ENCODE measurements at places on chromosomes 12 and 14.

- no peak for DNase-seq
These were observed 51.4 kb downstream of the KIF26A start for GRCh38 chr14:104189629-104190335.

DNA sequence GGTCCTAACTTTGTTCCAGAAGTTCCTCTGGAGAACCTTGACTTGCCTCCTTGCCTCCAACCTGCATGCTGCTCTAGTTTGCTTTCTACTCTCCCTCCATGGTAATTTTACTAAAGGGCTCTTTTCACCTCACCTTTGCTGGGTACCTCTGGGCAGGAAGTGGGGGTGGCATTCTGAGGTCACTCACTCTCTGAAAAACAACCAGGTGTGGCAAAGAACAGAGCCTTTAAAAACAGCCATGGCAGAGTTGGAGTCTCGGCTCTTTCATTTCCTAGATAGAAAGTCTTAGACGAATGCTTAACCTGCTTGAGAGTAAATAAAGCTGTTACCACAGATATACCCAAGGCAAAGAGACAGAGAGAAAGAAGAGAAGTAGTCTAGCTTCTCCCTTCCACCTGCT, 827.9 kb downstream of the BCL11B start:
- no peak for DNase-seq

GRCh38 chr14:34223373-34224148, 238.5 kb downstream of the SPTSSA start:
- no peak for DNase-seq

DNA sequence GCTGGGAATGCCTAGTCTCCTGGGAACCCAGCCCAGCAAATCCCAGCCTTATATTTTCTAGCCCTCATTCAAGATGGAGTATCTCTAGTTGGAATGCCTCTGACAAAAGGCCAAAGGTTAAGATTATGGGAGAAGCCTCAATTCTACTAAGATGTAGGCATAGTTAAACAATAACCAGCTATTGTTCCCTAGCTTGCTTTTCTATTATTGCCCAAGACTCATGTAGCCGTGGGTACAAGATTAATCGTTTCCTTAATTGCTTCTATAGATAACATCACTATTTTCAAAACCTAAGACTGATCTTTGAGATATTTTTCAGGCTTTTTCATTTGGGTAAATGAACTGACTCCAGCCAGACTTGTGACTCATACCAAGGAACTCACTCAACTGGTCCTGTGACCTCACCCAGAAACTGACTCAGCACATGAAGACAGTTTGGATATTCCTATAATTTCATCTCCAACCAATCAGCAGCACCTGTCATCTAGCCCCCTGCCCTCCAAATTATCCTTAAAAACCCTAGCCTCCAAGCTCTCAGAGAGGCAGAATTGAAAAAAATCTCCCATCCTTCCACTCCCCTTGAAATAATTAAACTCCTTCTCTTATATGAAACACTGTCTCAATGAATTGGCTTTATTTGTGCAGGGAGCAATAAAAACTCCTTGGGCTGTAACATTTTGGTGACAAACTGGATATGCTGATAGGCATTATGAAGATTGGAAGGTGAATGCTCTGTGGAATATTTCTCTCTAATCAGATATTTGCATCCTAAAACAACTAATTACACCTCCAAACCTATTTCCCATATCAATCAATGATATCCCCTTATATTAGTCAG, 589.0 kb downstream of the C12orf50 start:
- no peak for DNase-seq

- no peak for DNase-seq
These were observed 28.8 kb upstream of the CEP83 start for GRCh38 chr12:94488463-94488862.

GRCh38 chr12:19810213-19810612, 370.9 kb downstream of the AEBP2 start:
- DNase-seq = no peak

- no peak for DNase-seq
These were observed 211.9 kb upstream of the FAR2 start for GRCh38 chr12:28937196-28937595.

- no peak for DNase-seq
These were observed 34.4 kb upstream of the P2RX4 start for GRCh38 chr12:121175383-121176119.

- no peak for DNase-seq
These were observed 65.6 kb upstream of the USP15 start for GRCh38 chr12:62194616-62195015.

GRCh38 chr12:124434951-124435805, 132.2 kb downstream of the NCOR2 start:
- no peak for DNase-seq

- DNase-seq = no peak
These were observed 20.9 kb downstream of the ACTR6 start for GRCh38 chr12:100221523-100221922.

DNA sequence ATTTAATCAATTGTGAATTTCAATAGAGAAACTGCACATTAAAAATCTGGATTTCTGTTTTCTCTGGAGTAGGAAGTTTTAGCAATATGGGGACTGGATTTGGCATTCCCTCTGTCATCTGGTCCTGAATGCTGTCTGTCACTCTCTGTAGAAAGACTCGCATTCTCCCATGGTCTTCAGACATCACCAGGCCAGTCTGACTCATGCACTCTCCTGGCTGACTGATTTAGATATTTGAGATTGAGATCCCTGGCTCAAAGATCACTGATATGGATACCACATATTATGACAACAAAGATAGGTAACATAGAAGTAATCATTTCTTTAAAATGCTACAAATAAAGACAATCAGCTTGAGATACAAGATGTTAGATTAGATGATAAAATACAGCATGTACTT, 524.5 kb downstream of the GALC start:
- no peak for DNase-seq

DNA sequence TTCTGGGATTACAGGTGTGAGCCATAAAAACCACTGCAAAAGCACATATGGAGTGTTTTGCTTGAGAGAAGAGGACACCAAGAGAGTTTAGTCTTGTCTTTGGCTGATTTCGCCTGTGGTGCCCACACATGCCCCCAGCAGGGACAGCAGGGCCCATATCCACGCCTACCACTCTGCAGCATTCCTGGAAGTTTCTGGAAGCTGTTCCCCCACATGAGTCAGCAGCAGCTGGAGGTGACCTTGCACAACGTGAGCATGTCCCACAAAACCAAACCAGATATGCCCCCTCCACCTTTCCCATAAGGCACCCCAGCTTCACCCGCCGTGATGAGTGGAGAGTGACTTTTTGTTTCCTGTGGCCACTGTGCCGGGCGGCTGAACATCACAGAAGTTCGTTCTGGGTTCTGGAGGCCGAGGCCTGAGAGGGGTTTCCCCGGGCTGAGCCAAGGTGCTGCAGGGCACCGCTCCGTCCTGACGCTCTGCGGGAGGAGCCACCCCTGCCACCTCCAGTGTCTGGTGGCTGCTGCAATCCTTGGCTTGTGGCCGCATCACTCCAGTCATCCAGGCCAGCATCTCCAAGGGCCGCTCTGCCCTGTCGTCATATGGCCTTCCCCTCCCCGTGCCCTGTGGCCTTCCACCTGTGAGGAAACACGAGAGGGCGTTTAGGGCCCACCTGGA, 4.7 kb downstream of the ASPG start:
- DNase-seq = no peak

GRCh38 chr12:34403706-34404376, 381.5 kb downstream of the ALG10 start:
- DNase-seq = no peak

GRCh38 chr12:119843100-119843499, 34.0 kb downstream of the CIT start:
- DNase-seq = no peak

- DNase-seq = no peak
These were observed 42.6 kb downstream of the GPATCH2L start for GRCh38 chr14:76194327-76194726.

- no peak for DNase-seq
These were observed 344.1 kb upstream of the LMO3 start for GRCh38 chr12:16949871-16950667.

- DNase-seq = no peak
These were observed 11.8 kb downstream of the CCDC92 start for GRCh38 chr12:123960856-123961255.

- no peak for DNase-seq
These were observed 35.3 kb downstream of the GAS2L3 start for GRCh38 chr12:100608776-100609175.

Data from GOT3 (cell line).